ENCODE measurements at places on chromosomes 5 and 9.
A peak's percentile ranks its signal among the peaks of the same experiment; 100 is the strongest.

DNA sequence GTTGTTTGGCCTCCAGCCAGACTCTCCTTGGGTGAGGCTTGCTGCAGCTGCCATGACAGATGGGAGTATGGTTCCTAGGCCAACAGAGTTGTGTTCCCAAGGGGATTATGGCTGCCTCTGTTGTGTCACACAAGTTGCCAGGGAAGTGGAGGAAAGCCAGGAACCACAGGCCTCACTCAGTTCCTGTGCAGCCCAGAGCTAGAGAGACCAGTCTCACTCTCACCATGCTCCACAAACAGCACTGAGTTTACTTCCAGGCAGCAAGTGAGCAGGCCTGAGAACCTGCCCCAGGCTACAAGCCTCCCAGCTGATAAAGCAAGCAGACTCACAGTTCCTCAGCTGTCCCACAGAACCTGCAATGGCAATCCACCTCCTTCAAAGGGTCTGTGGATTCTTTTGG is 273.6 kb upstream of the TAS2R1 start:
- no peak for DNase-seq

DNA sequence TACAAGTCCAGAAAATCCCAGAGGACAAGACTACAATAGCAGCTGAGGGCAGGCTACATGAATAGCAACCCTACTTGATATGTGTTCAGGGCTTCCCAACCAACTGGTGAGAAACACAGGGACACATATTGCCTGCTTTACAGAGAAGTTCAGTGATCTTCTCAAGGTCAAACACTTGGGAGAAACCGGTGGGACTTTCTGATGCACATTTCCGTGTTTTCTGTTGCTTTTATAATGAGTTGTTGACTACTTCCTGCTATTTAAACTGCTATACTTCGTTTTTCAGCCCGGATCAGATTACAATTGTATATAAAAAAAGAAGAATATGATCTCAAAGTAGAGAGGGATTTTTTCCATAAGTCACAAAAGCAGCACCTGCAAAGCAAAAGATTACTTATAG is 175.1 kb downstream of the SNX18 start:
- no peak for DNase-seq

GRCh38 chr5:20610681-20611080 is 622.7 kb upstream of the CDH18 start:
- no peak for DNase-seq

DNA sequence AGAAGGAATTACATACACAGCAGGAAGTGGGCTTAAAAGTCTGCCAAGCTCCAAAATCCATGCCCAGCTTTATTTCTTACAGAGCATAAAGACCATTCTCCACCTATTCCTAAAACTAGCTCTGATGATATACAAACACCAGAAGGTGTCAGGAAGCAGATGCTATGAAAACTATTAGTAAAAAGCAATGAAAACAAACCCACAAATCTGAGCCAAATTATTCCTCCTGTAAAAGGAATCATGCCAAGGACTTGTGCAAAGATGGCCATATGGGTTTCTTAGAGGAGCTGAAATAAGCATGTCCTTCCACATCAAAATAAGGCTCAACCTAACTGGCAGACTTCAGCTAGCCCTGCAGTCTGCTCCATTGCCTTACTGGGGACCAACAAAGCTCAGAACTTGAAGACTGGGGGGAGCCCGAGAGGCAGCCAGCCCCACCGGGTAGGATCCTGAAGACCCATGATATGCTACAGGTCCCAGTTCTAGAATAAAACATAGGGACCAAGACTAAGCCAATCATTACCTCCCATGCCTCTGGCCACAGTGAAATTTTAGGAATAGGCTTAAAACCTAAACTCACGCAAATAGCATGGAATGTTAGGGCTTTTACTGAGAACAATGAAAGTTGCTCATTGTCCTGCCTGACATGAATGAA is 42.8 kb upstream of the GABRP start:
- DNase-seq = no peak

- DNase-seq = no peak
These were observed 24.6 kb downstream of the CSF2 start for GRCh38 chr5:132098151-132098594.

GRCh38 chr9:135891027-135891631 is 16.2 kb downstream of the CAMSAP1 start:
- DNase-seq = no peak

DNA sequence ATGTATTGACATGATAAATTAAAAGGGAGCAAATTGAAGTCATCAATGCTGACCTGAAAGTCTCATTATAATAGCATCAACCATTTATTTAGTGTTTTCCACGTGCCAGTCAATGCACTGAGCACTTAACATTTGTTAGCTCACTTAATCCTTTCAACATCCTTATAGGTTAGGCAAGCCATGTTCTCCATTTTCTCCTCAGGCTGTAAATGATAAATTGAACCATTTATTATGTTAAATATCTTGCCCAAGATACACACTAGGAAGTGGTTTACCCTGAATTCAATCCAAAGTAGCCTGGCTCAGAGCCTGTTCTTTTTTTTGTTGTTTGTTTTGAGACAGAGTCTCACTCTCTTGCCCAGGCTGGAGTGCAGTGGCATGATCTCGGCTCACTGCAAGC is 25.0 kb upstream of the SNX2 start:
- DNase-seq = no peak

GRCh38 chr5:99317136-99317535 is 388.3 kb upstream of the CHD1 start:
- no peak for DNase-seq

DNA sequence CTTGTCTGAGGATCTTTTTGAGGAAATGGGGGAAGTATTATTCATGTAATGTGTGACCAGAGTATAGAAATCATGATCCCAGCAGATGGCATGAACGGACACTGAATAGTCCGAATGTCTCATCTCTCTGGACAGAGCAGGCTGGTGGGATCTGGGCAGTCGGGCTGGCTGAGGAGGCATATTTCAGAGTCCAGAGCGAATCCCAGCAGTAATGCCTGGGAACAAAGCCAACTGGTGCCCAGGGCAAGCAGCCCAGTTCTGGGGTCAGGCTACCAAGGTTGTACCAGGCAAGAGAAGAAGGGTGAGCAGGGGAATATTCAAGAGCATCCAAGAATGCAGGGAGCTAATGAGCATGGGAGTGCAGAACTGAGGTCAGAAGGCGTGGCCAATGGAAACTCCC is 306.4 kb downstream of the ZSWIM6 start:
- no peak for DNase-seq

DNA sequence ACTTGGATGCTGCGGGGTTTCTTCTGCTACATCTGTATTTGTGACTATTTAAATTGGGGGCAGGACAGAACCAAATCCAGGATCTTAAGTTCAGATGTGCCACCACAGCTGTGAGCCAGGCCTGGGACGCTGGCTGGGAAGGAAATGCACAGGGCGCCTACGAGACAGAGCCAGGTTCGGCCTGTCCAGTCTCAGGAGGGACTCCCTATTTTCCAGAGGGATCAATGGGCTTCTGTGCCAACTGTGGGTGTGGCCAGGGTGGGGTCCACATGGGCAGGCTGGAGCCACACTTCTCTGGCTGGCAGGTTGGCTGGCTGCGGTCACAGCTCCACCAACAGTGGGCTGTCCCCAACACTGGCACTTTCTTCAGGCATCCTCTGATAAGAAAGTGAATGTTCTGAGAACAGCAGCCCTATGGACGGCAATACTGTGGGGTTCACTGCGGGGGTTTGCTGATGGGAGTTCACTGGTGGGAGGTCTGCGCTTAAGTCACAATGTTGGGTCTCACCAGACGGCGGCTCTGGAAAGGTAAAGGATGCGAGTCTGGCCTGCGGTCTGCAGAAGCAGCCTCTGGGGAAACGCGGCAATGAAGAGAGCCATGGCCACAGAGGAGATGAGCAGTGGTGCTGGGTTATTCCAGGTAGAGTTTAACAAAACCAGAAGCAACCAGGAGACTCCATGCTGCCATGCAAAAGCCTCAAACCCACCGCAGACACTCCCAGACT is 78.1 kb downstream of the DAP start:
- DNase-seq = no peak

GRCh38 chr9:37007295-37007694 is 26.8 kb downstream of the PAX5 start:
- DNase-seq = no peak

DNA sequence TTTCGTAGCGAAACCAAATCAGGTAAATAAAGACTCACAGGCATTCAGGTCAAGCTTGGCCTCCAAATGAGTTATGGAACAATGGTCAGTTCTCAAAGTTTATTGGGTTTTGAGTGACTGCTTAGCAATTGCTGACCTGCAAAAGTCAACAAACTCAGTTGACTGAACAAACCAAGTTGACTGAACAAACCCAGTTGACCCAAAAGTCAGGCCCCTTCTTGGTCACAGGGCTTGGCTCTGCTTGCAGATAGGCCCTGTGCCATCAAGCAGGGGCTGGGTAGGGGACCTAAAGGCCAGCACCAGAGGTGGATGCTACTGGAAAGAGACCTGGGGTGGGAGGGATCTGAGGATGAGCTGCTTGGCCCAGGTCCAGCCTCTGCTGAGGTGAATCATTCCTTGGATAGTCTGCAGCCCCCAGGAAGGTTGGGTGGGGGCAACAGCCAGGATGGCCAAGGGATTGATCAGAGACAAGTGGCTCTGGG is 64.6 kb downstream of the GADD45G start:
- DNase-seq = no peak

GRCh38 chr9:93587651-93588347 is 11.4 kb downstream of the PHF2 start:
- DNase-seq = peak; percentile 26

- no peak for DNase-seq
These were observed 52.0 kb downstream of the SLC44A1 start for GRCh38 chr9:105296445-105296844.

DNA sequence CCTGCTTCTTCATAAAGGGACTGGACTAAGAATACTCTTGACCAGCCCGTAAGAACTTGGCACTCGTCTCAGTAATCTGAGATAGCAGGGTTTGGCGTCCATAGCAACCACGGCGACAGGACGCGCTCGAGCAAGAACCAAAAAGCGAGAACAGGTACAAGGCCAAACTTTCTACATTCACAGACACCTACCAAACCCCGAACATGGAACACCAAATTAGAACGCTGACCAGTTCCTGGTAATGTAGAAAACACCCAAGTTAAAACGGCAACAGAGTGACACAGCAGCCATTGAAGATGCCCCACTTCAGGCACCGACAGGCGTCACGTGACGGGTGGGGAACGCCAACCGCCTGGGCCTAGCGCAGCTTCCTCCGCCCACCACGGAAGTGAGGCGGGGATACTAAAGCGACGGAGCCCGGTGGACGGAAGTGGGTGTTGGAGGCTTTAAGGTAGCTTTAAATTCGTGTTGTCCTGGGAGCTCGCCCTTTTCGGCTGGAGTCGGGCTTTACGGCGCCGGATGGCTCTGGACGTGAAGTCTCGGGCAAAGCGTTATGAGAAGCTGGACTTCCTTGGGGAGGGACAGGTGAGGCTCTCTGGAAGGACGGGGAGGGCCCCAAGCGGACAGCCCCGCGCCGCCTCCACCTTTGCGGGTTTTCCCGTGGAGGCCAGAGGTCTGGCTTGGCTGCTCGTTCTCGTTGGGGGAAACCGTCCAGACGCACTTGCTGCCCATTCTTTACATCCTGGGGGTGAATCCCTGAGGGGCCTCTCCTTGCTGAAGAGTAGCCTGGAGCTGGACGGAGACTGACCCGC is at the start of gene CDK7:
TSS of gene CDK7 (plus strand) at position 430 of the 812 bp plus-strand sequence. CDS start at position 520, 90 bp downstream.
- DNase-seq = peak; percentile 94

- DNase-seq = no peak
These were observed 149.2 kb upstream of the KLF9 start for GRCh38 chr9:70563431-70564204.

- peak; percentile 21 for DNase-seq
These were observed 8.1 kb upstream of the ENTPD8 start for GRCh38 chr9:137449081-137449844.

GRCh38 chr5:93598091-93599000 is 15.3 kb downstream of the NR2F1 start:
- no peak for DNase-seq

DNA sequence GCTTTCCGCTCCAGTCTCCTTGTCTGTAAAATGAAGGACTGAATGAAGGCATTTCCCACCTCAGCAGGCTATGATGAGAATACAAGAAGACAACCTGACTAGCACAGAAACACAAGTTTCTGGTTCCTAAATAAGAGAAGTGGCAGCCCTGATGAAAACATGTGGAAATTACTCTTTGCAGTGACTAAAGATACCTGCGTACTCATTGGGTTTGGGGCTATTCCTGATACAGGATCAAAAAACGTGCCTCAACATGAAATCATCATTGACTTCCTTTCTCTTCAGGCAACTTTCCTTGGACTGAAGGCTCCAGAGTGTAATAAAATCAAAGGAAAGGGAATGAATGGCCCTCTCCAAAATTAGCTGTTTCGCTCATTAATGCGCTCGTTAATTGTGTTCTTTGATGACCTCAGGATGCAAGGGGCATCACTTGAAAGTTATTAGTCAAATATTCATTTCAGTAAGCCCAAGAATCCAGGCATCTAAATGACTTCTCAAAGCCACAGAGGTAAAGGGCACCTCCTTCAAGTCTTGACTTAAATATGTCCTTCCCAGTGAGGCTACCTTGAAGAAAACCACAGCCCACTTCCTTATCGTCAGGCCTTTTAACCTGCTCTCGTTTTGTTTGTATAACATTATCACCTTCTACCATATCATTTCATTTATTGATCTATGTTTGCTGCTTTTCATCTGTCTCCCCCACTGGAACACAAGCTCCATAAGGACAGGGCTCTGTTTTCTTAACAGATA is 68.9 kb downstream of the RASEF start:
- no peak for DNase-seq

GRCh38 chr5:42993516-42994245 is 46.4 kb downstream of the ANXA2R start:
- DNase-seq = no peak

GRCh38 chr5:127586811-127587210 is 62.1 kb upstream of the CTXN3 start:
- DNase-seq = no peak
